Breast epithelium (tissue), 4 donors: ENCODE measurements at places on chromosomes 7 and 10.

DNA sequence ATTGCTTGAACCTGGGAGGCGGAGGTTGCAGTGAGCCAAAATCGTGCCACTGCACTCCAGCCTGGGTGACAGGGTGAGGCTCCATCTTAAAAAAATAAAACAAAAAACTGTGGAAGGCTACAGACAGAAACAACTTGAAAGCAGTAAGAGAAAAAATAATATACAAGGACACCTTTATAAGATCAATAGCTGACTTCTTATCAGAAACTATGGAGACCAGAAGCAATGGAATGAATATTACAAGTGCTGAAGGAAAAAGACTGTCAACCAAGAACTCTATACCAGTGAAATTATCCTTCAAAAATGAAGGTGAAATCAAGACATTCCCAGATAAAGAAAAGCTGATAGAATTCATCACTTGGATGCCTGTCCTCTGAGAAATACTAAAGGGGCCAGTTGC is 49.0 kb downstream of the RBAK start:
- DNase-seq = no peak

DNA sequence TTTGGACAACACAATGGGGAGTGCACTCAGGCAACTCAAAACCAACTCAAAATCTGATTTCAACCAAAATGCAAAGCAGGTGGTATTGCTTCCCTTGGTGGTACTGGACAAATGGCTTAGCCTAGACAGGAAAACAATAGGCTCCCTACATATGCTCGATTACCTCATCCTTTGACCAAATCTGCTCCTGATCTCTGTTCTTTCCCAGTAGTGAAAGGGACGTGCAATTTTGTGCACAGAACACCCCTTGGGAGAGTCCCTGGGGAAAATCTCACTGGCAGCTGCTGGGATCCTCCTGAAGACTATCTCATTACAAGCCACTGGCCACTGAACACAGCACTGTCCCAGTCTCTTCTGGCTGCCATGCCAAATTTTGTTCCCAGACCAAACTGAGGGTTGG is 149.2 kb upstream of the VSTM2A start:
- DNase-seq = no peak

DNA sequence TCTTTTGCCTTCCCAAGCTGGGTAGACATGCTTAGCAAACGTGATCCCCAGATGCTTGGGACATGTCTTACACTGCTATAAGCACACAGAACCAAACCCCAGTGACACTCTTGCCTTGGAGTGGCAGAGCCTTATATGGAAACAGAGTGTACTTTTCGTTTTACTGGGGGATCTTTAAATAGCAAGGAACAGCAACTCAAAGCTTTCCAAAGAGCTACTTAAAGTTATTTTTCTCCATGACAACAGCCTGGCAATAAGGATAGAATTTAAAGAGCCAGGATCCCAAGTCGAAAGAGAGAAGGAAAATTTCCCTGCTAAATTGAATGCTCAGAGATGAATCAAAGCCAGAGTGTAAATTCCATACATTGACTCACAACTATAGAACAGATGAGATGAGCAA is 67.8 kb downstream of the ZNF365 start:
- DNase-seq = no peak

GRCh38 chr10:84534168-84534567 is 205.8 kb downstream of the CCSER2 start:
- no peak for DNase-seq

DNA sequence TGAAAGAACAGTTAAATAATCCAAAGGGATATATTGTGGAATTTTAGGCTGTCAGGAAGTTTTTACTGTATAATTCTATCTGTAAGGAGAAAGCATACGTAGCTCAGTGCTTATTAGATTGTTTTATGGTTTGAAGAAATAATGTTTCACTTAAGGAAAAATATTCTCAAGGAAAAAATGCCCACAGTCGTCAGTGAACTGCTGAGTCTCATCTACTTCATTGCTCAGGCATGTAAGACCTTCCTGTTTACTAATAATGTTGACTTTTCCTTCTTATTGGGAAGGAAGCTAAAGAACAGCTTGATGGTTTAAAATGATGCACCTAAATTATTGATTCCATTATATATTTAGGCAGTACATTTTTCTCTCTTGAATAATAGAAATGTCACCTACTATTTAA is 304.2 kb downstream of the SDK1 start:
- DNase-seq = no peak

DNA sequence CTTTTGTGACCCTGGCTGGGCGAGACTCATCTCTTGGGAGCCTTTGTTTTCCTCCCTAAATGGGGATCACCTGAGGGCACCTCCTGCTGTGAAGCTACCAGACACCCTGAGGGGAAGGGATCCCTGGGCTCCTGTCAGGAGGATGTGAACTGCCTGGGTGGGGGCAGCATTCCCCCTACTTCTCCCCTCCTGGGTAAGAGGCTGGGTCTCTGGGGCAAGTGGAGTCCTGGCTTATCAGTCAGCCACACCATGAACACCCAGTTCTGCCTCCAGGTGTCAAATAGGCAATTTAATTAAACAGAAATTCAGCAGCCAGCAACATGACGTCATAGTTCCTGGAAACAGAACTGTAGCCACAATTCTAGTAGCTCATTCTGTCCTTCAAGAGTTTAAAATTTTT is 97.7 kb upstream of the RET start:
- DNase-seq = no peak

DNA sequence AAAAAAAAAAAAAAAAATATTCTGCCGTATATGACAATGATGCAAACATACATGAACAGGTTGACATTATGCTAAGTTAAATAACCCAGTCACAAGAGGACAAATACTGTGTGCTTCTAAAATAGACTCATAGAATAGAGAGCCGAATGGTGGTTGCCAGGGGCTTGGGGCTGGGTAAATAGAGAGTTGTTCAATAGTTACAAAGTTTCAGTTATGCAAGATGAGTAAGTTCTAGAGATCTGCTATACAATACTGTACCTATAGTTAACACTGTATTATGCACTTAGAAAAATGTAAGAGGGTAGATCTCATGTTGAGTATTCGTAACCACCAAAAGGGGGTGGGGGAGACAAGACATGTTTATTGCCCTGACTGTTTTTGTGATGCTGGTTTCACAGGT is 77.1 kb upstream of the GNAI1 start:
- DNase-seq = no peak
